ENCODE measurements at places on chromosomes 2 and 18. TPM values are rescaled to one million over a fixed set of nuclear protein-coding genes. Genes with fewer than 3 reads are reported as not detected.

DNA sequence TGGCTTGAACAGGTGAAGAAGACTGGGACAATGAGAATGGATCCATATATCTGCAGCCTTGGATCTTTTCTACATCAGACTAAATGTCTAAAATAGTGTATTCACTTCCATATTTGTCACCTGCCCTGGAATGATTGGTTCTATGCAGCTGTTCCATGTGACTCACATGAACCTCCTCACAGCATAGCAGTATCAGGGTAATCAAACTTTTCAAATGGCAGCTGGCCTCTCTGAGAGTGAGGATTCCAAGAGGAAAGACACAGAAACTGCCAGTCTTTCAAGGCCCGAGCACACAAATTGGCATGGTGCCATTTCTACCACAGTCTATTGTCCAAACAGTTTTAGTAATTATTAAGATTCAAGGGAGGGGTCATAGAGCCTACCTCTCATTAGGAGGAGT lies 859.3 kb downstream of the BCL11A start:
- DNase-seq: no peak
- no peaks in the 10 kb centered on the region for H3K36me3 ChIP-seq
- no peak overlapping the region for H3K4me3 ChIP-seq
- H3K27me3 ChIP-seq: no peaks in the 10 kb centered on the region
- H3K27ac ChIP-seq: no peak overlapping the region
- H3K4me1 ChIP-seq: no peaks in the 10 kb centered on the region

Gene TRAPPC12
- 33.6 TPM for total RNA-seq

DNA sequence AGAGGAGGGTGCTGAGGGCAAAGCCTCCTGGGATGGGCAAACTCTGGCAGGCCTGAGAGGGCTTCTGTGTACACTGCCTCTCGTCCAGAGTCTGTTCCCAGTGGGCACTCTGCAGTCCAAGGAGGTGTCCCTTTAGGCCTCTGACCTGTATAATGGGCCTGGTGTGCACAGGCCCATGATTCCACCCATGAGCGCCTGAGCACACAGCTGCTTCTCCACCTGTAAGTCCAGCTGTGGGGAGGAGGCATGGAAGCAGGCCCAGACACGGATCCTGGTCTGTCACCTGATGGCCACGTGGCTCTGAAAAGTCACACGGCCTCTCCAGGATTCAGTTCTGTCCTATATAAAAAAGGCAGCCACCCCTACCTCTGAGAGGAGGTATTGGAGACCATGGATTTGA lies 57.0 kb downstream of the PARD6G start:
- H3K36me3 ChIP-seq: no peaks in the 10 kb centered on the region
- H3K4me3 ChIP-seq: no peak overlapping the region
- no peak for DNase-seq
- no peak overlapping the region for H3K27ac ChIP-seq
- no peaks in the 10 kb centered on the region for H3K4me1 ChIP-seq

Gene IL1R1
- total RNA-seq: 8.1 TPM

GRCh38 chr2:147888680-147889079 lies 43.9 kb downstream of the ACVR2A start:
- DNase-seq: no peak
- H3K27ac ChIP-seq: no peak overlapping the region
- no peaks in the 10 kb centered on the region for H3K4me1 ChIP-seq

- peaks cover 11% of the 10 kb centered on the region for H3K27me3 ChIP-seq
- H3K4me3 ChIP-seq: no peak overlapping the region
- H3K36me3 ChIP-seq: no peaks in the 10 kb centered on the region
- peak; percentile 19 for DNase-seq
- no peaks in the 10 kb centered on the region for H3K4me1 ChIP-seq
These were observed 21.7 kb upstream of the LRRTM1 start for GRCh38 chr2:80326214-80326613.

DNA sequence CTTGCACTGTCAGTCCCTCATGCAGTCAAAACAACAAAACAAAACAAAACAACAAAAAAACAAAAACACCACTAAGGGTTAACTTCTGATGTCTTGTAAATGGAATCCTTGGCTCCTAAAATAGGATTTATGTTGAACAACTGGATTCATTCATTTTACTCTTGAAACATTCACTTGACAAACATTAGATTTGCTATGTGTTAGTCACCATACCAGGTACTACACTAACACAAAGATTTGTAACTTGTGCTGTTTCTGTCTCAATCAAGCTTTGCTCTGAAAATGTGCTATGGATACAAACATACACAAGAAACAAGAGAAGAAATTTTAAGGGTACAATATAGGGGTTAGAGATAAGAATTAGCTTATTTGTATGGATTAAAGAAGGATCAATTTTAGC lies 812.8 kb downstream of the LRP1B start:
- H3K27me3 ChIP-seq: no peaks in the 10 kb centered on the region
- H3K4me3 ChIP-seq: no peak overlapping the region
- H3K4me1 ChIP-seq: no peaks in the 10 kb centered on the region
- peak; percentile 57 for DNase-seq

- H3K27ac ChIP-seq: no peak overlapping the region
- H3K4me1 ChIP-seq: peaks cover 5% of the 10 kb centered on the region
- no peak overlapping the region for H3K4me3 ChIP-seq
- peak; percentile 37 for DNase-seq
These were observed 256.4 kb upstream of the TCF4 start for GRCh38 chr18:55844382-55844781.

DNA sequence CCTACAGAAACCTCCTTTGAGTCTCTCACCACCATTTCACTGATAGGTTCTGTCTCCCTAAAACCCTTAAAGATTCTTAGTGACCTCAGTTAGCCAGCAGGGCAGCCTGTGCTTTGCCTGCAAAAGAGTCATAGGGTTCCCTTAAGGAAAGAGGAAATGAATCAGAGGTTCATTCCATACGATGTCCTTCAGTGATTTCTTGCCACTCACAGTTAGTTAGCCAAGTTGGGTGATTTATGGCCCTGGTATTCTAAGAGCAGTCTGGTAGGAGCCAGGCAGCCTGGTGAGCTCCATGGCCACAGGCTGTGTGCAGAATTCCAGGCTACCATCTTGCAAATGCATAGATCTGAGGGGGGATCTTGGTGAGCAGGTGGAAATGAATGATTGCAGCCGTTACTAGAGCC lies 18.7 kb upstream of the CCBE1 start:
- H3K36me3 ChIP-seq: no peaks in the 10 kb centered on the region
- no peaks in the 10 kb centered on the region for H3K27me3 ChIP-seq
- no peak overlapping the region for H3K4me3 ChIP-seq
- peak overlapping the region; percentile 35 for H3K27ac ChIP-seq
- peak; percentile 95 for DNase-seq
- peaks cover 37% of the 10 kb centered on the region for H3K4me1 ChIP-seq

DNA sequence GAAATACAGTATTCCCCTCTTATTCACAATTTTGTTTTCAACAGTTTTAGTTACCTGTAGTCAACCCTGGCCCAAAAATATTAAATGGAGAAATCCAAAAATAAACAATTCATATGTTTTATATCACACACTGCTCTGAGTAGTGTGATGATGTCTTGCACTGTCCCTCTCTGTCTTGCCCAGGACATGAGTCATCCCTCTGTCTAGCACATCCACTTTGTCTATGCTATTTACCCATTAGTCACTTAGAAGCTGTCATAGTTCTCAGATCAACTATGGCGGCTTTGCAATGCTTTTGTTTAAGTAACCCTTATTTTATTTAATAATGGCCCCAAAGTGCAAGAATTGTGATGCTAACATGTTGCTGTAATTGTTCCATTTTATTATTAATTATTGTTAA lies 380.6 kb upstream of the REG3G start:
- H3K27me3 ChIP-seq: no peaks in the 10 kb centered on the region
- H3K27ac ChIP-seq: no peak overlapping the region
- DNase-seq: no peak
- H3K4me3 ChIP-seq: no peak overlapping the region
- H3K4me1 ChIP-seq: no peaks in the 10 kb centered on the region
- no peaks in the 10 kb centered on the region for H3K36me3 ChIP-seq

Gene IL36G
- not detected for total RNA-seq

- H3K4me3 ChIP-seq: no peak overlapping the region
- peak overlapping the region; percentile 63 for H3K27ac ChIP-seq
- DNase-seq: peak; percentile 90
- H3K36me3 ChIP-seq: peaks cover 26% of the 10 kb centered on the region
These were observed 7.0 kb downstream of the SLC35F6 start for GRCh38 chr2:26770986-26771586.

DNA sequence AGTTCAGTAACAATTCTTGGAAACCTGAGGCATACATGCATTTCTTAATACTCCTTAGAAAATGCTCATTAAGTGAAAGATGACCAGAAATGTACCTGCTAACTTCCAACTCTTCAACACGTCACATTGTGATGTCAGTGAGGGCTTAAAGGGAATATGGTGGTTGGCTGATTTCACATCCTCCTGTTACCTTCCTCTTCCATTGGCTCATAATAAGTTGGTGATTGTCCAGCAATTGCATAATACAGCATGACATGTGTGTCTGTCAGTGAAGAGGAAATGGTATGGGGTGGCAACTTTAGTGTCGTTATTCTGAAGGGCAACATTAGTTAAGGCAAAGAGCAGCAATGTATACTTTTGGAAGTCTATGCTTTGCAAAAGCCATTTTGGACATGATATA lies 26.0 kb downstream of the PLEK start:
- DNase-seq: no peak
- H3K4me3 ChIP-seq: no peak overlapping the region
- H3K36me3 ChIP-seq: no peaks in the 10 kb centered on the region

Gene BOLL
- total RNA-seq: not detected

DNA sequence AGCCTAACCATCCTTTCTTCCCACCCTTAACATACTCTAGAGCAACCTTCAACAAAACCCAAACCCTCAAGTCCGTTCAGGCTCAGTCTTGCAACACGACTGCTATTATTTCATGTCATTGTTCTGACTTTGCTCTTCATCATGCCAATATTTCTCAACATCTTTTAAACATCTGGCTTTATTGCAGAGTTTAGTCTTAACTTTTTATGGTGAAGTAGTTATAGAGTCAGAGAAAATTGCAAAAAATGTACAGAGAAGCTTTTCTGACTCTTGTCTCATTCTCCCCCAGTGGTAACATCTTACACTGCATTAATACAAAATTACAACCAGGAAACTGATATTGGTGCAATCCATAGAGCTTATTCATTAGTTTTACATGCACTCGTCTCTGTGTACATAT lies 3.9 kb downstream of the MARCO start:
- no peak overlapping the region for H3K27ac ChIP-seq
- no peaks in the 10 kb centered on the region for H3K27me3 ChIP-seq
- H3K36me3 ChIP-seq: no peaks in the 10 kb centered on the region
- H3K4me3 ChIP-seq: no peak overlapping the region
- no peak for DNase-seq

GRCh38 chr2:36539631-36540030 lies 58.3 kb downstream of the FEZ2 start:
- H3K4me3 ChIP-seq: no peak overlapping the region
- H3K4me1 ChIP-seq: peaks cover 12% of the 10 kb centered on the region
- DNase-seq: peak; percentile 78
- peaks cover 56% of the 10 kb centered on the region for H3K36me3 ChIP-seq

DNA sequence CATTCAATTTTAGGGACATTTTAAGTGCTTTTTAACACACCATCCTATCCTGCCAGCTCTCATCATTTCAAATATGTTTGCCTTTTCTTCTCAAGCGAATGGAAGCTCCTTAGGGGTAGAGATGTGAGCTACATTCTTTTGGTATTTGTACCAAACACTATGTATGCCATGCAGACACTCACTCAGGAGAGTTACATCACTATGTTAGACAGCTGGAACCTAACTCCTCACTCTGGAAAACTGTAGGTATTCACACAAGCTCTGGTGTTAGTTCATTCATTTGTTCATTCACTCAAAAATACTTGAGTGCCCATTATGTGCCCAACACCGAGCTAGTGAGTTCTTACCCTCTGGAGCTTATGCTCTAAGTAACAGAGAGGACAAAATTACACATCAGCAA lies 26.4 kb upstream of the RNU4ATAC start:
- DNase-seq: no peak
- peaks cover 17% of the 10 kb centered on the region for H3K4me1 ChIP-seq
- no peak overlapping the region for H3K4me3 ChIP-seq
- H3K36me3 ChIP-seq: peaks cover 2% of the 10 kb centered on the region
- H3K27me3 ChIP-seq: no peaks in the 10 kb centered on the region

Gene PPP1CB
- total RNA-seq: 271 TPM

Gene LOXHD1
- not detected for total RNA-seq

Gene ABCG5
- total RNA-seq: not detected

DNA sequence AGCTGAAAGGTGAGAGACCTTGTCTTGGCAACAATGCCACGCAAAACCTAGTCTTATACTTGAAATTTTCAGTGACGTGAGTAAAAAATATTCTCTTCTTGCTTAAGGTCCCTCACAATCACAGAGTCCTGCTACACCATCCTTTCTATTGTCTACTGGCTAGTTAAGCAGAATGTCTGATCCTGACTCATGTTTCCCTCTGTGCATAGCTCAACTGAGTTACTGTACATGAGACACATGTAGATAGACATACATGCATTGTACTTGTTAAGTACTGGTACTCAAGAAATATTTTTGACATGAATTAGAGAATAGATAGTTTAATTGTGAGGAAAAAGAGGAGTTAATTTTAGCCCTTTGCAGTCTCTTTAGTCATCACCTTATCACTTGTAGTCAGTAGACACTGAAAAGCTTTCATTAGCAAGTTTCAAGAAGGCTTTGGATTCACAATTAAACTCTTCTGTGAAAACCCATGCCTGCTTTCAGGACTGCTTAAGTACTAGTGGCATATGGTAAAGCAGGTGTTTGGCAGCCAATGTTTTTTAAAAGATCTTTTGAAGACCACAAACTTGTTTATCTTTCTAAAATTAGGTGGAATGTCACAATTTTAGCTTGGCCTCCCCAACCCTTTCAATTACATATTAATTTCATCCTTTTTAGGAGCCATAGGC lies 158.7 kb upstream of the CCDC150 start:
- no peaks in the 10 kb centered on the region for H3K36me3 ChIP-seq
- no peaks in the 10 kb centered on the region for H3K4me1 ChIP-seq
- DNase-seq: no peak

Gene MAP3K20
- 84.4 TPM for total RNA-seq

GRCh38 chr2:212686285-212686895 lies 147.8 kb upstream of the ERBB4 start:
- H3K4me1 ChIP-seq: peaks cover 3% of the 10 kb centered on the region
- H3K27me3 ChIP-seq: no peaks in the 10 kb centered on the region
- no peaks in the 10 kb centered on the region for H3K36me3 ChIP-seq
- peak; percentile 73 for DNase-seq
- H3K27ac ChIP-seq: no peak overlapping the region

GRCh38 chr2:240703417-240704341 lies 12.0 kb downstream of the AQP12A start:
- H3K27ac ChIP-seq: no peak overlapping the region
- no peak overlapping the region for H3K4me3 ChIP-seq
- DNase-seq: no peak
- H3K27me3 ChIP-seq: peaks cover 33% of the 10 kb centered on the region
- H3K36me3 ChIP-seq: no peaks in the 10 kb centered on the region

Gene LONRF2
- total RNA-seq: 0.54 TPM

Gene PARD6G
- 3.3 TPM for total RNA-seq

- no peak overlapping the region for H3K27ac ChIP-seq
- no peak for DNase-seq
- no peaks in the 10 kb centered on the region for H3K4me1 ChIP-seq
- peaks cover 93% of the 10 kb centered on the region for H3K27me3 ChIP-seq
- H3K4me3 ChIP-seq: no peak overlapping the region
These were observed 9.0 kb downstream of the EMX1 start for GRCh38 chr2:72926368-72926767.
